Stimulated activated CD8-positive, alpha-beta memory T cell treated with anti-CD3 and anti-CD28 coated beads, Interleukin-7, amount 100 ng/mL, for 1 hour (primary cell): ENCODE measurements at places on chromosomes 7 and 10.

DNA sequence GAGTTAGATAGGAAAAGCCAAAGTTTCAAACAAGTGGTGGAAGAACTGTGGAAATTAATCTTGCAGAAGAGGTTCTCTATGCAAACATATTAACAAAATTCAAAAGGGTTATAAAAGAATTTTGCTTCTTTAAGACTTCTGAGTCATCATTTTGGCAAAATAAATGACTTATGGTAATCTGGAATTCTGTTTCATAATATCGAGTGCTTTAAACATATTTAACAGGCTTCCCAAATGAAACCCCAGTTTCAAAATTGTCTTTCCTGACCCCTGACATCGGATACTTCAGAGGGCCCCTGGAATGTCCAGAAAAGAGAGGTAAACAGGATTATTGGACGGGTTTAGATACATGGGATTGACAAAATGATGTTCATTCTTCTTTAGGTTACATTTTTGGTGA is 444.6 kb downstream of the HTR7 start:
- DNase-seq: no peak

- no peak for DNase-seq
These were observed 13.2 kb downstream of the PDGFA start for GRCh38 chr7:506391-506831.

- no peak for DNase-seq
These were observed 196.7 kb upstream of the TBX20 start for GRCh38 chr7:35450456-35451214.

DNA sequence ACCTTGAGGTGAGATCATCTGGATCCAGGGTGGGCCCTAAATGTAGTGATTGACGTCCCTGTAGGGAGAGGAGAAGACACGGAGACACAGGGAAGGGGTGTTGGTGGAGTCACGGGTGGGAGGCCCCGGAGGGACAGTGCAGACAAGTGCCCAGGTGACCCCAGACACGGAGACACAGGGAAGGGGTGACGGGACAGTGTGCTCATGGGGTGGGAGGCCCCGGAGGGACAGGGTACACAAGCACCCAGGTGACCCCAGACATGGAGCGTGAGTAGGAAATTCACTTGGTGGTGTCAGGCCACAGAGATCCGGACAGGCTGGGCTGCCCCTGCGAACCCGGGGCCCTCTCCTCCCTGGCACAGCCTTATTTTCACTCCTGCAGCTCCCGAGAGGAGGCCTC is 176.9 kb downstream of the PTPRN2 start:
- DNase-seq: no peak

DNA sequence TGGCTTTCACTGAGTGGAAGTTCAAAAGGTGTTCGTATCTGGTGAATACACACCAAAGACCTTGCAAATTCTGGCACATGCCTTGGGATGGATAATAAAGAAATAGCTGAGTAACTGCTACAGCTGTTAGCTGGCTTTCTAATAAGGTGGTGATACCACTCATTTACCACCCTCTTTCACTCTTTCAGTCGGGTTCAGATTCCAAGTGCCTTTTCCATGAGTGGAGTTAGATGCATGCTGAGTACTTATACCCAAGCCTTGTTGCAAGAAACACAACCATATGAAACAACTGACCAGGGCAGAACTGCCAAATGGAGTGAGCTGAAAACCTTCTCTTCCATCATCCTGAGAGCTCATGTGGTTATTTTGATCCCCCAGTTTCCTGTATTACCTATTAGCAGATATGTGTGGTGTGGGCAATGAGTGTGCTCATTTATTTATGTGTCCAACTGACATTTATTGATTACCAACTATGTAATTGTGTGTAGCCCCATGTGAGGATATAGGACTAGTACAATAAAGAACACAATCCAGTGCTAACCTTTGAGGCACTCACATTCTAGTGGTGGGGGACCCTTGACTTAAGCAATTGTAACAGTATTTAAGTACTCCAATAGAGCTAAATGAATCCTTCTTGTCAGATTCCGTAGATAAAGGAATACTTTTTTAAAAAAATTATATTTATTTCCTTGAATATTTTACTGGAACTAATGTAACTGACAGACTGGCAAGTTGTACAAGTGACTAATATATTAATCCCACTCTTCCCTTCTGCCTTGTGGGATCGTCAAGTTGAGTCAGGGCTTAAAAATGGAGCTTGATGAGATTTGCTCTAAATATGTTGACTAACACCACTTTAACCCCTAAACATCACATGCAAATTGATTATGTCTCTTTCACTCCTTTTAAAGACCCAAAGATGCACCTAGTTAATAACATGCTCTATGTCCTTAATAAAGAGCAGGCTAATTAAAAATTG is 124.7 kb downstream of the ARID5B start:
- no peak for DNase-seq

DNA sequence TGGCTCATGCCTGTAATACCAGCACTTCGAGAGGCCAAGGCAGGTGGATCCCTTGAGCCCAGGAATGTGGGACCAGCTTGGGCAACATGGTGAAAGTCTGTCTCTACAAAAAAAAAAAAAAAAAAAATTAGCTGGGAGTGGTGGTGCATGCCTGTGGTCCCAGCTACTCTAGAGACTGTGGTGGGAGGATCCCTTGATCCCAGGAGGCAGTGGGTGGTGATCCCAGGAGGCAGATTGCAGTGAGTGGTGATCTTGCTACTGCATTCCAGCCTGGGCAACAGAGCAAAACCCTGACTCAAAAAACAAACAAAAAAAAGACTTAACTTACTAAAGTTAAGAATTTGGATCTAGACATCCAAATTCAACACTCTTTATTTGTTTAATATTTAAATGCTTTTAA is 10.2 kb upstream of the ADO start:
- no peak for DNase-seq

GRCh38 chr7:7352845-7353244 is 170.5 kb downstream of the C1GALT1 start:
- no peak for DNase-seq

DNA sequence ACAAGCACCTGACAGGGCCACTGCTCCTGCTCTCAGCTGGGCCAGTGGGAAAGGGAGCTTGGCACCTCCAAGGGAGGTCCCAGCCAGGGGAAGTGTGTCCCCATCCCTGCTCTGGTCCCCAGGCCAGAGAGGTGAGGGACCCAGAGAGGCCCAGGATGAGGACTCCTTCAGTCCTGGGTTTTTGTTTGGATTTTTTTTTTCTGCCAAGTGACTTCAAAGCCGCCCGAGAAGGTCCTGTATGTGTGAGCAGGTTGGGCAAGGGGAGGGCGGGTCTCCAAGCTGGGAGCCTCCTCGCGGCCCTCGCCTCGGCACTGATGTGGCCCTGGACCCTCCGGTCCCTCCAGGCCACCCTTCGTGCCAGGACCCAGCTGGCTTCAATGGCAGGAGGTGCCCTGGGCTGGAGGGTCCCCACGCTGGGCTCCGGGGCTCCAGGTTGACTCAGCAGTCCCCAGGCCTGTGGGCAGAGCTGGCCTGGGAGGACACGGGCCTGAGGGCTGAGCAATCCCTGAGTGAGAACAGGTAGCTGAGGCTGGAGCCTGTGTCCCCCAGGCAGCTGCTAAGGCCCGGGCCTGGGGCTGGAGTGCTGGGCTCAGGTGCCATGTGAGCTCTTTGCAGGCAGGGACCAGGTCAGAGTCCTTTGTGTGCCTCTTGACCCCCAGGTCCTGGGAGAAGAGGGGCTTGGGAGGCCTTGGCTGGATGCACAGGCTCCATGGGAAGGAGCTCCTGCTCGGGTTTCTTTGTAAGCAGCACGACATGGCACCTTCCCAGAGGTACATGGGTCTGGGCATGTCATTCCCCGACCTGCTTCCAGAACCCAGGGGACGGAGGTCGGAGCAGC is 140.6 kb downstream of the FAM53B start:
- no peak for DNase-seq

DNA sequence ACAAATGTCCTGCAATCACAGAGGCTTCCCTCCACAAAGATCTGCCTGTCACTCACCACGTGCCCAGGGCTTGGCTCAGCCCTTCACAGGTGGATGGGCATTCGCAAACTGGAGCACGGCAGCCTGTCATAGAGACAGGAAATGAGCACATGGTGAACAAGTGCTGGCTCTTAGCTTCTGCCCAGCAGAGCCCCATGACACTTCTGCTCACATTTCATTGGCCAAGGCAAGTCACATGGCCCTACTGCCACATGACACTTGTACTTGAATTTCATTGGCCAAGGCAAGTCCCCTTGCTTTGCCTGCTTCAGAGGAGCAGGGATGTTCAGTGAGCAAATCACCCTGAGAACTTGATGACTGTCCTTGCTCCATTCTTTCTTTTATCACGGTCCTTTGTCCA is 110.8 kb upstream of the PPP2R2D start:
- DNase-seq: no peak

DNA sequence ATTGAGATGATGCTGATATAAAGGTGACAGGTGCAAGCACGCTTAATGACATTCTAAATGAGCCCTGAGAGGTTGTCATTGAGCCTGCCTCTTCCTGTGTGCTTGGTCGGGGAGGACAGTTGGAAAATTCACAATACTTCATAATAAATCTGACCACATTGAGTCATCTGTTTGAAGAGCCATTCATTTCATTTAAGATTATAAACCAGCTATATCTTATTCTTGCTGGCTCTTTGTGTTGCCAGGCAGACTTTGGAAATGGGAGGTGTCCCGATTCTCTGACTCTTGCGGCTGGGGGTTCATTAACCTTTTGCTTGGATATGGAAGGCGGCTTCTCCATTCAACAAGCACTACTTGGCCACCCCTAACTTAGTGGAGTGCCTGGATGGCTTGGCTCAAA is 198.2 kb downstream of the FANK1 start:
- no peak for DNase-seq

DNA sequence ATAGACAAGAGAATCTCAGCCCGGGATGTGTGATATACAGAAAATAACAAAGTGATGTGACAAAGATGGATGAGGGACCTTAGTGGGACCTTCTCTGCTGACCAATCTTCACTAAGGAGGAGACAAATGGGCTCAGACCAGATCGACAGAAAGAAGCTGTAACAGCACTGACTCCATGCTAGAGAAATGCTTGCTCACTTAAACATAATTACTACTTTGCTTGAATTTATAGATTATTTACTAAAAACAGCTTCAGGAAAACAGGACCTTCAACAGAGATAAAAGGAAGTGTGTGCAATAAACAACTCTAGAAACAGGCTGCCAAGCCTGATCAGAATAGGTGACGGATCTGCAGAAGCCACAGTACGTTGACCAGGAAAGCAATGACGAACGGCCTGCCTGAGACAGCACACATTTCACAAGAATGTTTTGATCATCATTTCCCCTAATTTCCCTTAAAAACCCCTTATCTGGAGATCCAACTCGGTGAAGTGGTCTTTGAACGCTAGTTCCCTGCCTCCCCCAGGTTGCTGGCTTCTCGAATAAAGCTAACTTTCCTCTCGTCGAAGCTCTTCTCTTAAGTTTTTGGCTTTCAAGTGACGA is 98.4 kb upstream of the STEAP1B start:
- no peak for DNase-seq

- no peak for DNase-seq
These were observed 53.3 kb downstream of the FIGNL1 start for GRCh38 chr7:50396856-50397255.

DNA sequence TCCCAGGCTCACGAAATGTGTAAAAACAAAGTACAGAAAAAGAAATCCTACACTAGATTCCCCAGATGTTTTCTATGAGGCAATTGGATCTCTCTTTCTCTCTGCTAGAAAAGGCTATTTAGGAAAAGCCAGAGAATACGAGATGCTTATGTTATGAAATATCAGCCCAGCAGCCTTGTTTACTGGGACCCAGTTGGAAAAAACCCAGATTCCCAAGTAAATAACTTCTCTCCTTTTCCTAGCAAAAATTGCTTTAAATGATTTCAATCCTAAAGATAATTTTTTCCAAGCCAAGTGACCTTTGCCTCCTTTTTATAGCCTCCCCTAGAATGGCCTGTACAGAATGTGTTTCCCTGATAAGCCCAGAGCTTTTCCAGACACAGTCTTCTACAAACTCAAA is 199.3 kb downstream of the PLXNA4 start:
- no peak for DNase-seq

DNA sequence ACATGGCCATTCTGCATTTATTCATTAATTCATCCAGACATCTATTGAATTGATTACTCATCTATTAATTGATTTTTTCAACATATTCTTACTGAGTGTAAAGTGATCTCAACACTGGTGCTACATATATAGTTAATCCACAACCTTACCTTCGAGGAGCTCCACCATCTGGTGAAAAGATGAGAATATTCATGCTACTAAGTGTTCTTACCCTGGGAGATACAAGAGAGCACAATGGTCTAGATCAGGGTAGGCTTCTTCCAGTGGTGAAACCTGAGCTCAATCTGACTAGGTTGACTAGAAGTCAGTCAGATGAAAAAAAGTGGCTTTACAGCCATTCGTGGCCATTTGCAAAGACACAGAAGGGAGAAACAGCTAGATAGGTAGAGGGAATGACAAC is 507.4 kb downstream of the ANKRD7 start:
- no peak for DNase-seq

GRCh38 chr7:135771961-135772638 is 23.5 kb upstream of the FAM180A start:
- no peak for DNase-seq

- DNase-seq: peak; percentile 90
These were observed at the start of gene ADD3 for GRCh38 chr10:110007701-110008517. Gene ADD3 (plus strand): TSS chr10:110007984. CDS start chr10:110100654, 92,670 bp downstream.

DNA sequence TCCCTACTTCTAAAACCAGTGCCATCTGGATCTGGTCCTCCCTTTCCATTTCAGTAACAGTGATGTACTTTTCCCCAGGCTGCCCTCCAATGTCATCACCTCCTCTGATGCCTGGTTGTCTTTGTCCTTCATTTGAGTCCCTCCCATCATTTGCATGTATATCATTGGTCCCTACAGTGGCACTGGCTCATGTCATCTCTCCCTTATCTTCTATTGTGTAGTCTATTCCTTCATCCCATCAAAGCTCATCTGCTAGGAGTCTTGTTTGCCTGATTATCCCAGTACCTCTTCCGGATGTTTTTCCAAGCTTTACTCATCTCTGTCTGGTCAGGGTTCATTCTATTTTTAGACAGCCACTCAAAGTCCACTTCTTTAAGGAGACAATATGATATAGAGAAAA is 292.9 kb upstream of the BMPER start:
- no peak for DNase-seq

DNA sequence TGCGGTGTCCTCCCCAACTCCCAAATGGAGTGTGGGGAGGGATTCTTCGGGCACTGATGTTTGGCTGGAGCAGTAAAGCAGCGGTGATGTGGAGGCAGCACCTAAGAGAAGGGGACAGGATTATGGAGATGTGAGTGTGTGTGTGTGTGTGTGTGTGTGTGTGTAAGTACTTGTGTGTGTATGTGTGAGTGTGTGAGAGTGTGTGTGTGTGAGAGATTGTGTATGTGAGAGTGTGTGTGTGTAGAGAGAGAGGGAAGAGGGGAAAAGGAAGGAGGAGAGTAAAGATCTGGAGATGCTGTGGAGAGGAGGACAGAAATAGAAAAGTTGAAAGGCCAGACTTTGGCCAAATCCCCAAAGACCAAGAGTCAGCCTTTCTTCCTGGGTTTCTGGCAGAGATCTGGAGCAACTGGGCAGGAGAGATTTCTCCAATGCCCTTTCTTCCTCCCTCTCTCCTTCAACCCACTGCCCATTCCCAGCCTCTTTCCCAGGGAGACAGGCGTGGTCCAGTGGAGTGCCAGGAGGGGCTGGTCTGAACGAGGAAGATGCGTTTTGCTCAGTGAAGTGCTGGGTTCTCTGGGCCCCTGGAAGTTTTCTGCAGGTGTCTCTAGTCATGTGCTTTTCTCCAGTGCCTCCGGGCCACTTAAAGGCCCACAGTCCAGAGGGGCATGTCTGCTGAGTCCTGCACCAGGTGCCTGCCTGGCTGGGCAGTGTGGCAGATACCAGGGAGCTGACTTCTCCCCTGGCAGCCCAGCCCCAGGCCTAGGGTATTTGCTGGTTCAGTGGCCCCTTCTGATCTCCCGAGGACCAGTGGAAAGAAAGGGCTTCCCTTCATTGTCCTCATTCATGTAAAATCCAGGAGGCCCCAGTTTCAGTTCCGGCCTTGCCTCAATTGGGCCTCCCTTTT is 60.5 kb downstream of the HK1 start:
- no peak for DNase-seq
